ENCODE measurements at places on chromosomes 6 and 20.

DNA sequence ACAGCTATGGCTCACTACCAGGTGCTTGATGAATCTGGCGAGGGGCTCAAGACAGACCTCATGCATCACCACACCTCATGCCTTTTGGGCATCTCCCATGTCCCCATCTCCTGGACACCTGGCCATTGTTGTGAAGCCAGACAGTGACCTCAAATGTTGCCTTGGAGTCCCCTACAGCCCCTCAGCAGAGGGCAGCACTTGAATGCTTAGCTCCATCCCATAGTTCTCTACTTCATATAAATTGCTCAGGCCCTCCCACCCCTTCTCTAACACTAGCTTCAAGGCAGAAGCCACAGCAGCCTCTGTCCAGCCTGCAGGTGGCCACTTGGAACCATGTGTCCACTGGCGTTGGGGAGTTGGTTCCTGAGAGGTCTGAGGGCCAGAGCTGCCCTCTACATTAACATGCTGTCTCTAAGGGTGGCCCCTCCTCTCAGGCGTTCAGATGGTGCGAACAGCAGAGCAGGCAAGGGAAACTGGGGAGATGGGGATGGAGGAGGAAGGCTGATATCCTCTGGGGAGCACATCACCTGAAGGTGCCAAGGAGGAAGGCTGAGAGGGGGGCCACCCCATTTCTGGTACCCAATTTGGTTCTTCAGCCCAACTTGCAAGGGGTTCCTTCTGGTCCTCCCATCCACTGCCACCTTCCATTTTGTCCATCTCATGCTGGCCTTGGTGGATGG is 31.3 kb downstream of the MOCS1 start:
- DNase-seq: no peak

DNA sequence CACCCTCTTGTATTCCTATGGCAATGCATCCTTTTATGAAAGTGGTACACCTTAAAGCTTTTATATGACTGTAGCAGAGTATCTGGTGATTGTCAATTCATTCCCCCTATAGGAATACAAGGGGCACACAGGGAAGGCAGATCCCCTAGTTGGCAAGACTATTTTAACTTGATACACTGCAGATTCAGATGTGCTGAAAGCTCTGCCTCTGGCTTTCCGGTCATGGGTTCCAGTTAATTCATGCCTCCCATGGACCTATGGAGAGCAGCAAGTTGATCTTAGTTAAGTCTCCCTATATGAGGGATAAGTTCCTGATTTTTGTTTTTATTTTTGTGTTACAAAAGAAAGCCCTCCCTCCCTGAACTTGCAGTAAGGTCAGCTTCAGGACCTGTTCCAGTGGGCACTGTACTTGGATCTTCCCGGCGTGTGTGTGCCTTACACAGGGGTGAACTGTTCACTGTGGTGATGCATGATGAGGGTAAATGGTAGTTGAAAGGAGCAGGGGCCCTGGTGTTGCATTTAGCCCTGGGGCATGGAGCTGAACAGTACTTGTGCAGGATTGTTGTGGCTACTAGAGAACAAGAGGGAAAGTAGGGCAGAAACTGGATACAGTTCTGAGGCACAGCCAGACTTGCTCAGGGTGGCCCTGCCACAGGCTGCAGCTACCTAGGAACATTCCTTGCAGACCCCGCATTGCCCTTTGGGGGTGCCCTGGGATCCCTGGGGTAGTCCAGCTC is 292.1 kb downstream of the ESR1 start:
- no peak for DNase-seq

DNA sequence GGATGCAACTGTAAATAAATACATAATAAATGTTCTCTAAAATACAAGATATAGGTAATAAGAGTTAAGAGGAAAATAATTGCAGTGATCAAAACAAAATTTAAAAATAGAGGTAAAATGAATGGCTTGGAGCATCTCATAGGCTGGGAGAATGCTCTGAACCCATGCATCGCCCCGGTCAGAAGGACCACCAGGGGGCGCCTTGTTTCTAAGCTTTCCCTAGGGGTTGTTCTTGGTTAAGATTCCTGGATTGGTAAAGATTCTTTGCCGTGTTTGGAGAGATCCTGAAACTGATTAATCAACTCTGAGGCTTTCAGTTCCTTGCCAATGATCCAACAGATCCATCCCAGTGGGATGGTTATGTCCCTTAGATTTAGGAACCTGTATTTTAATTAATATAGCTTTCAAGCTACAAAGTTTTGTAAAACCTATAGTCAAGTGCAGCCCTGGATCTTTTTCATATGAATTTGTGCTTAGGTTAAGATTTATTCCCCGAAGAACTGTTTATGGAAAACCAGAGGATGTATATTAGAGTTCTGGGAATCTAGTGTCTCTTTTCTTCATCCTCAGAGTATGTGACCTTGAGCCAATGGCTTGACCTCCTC is 45.3 kb upstream of the PRELID3B start:
- peak; percentile 74 for DNase-seq

GRCh38 chr20:62224113-62224855 is 4.2 kb upstream of the HRH3 start:
- DNase-seq: no peak

- no peak for DNase-seq
Measured at GRCh38 chr6:7164536-7165001, 56.8 kb downstream of the RREB1 start.

GRCh38 chr6:143052282-143052681 is 8.4 kb upstream of the AIG1 start:
- no peak for DNase-seq

DNA sequence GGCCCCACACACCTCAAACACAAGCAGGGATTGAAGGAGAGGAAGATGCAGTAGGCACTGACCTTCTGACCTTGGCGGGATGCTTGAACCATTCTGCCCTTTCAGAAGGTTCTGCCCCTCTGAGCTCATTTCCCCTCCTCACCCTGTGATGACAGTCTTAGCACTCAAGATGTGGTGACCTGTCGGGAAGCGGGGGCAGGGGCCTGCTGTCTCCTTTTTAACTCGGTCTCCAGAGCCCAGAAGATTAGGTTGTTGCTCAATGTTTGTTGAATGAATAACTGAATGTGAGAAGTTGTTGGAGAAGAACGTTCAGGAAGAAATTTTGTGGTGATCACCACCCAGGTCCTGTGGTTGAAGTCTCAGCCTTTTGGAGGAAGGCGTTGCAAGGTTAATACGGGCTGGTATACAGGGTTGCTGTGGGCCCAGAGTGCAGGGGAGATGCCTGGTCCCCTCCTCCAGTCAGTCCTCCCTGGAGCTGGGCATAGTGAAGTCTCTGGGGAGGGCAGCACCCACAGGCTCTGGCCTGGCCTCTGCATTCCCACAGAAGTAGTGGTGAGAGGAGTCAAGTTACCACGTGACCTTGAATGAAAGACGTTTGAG is 49.7 kb upstream of the FUCA2 start:
- no peak for DNase-seq

- DNase-seq: no peak
Measured at GRCh38 chr6:142906945-142907470, 38.0 kb downstream of the HIVEP2 start.

DNA sequence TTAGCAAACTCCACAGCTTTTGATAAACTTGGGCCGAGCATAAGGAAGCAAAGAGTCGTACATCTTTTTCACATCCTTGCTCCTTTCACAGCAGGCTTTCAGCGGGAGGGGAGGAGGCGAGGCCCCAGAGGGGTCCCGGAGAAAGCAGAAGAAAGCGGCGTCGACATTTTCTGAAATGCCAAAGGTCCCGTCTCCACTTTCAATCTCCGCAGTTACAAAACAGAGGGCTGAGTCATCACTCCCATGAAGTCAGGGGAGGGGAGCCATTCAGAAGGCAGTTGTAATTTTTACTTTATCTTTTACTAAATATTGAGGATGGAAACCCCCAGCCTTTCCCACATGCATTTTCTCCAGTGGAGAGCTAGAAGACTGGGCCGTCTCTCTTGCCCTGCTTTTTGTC is 174.2 kb upstream of the THBS2 start:
- no peak for DNase-seq

GRCh38 chr20:20051767-20052073 is 546 bp downstream of the CRNKL1 start:
- DNase-seq: no peak

DNA sequence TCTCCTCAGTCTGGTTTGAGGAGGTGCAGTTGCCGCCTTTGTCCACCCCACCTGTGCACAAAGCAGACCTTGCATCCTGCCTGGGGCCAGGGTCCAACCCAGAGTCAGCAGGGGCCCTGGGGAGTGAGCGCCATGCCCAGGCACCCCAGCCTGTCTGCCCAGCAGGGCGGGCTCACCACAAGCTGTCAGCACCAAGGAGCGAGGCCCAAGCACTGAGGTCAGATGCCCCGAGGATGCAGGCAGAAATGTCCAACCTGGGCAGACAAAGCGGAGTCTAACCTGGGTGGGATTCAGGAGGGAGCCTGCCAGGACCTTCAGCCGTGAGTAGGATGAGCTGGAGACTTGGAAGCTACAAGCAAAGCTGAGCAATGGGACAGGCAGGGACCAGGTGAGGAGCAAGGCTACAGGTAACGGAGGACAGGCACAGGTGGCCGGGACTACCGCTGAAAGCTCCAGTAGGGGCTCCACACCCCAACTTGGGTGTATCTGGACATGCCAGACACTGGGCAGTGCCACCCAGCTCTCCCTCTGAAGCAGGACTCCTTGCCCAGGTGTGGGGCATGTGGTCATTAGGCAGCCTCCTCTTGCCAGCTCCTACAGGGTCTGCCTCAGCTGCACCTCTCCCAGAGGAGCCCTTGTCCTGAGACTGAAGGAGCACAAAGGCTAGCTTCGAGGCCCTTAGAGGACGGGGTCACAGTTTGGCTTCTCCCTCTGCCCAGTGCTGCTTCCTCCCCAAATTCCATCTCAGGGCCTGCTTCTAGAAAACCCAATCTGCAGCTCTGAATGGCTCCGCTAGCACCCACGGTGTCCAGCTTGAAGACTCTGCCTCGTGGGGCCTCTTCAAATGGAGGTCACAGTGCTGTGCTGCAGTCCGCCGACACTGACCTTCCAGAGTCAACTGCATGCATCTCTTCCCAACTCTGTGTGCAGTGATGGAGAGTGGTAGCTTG is 210.6 kb upstream of the CDYL start:
- no peak for DNase-seq

GRCh38 chr20:31515775-31516107 is 1.5 kb downstream of the HM13 start:
- DNase-seq: no peak

- no peak for DNase-seq
Measured at GRCh38 chr6:105401247-105402089, 1.4 kb downstream of the PREP start.

DNA sequence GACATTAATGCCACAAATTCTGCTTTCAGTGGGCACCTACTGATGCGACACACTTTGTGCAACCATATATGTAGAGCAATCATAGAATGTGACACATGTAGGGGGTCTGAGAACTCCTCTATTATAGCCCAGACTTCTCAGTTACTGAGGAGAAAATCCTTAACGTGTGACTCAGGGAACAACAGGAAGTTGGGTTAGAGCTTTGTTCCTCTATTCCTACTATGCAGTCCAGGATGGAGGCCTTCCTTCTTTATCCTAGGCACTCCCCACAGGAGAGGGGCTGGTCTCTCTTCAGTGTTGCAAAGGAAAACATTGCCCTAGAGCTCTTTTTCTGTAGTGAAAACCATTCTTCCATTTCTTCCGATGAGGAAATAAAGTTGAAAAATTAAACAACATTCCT is 39.6 kb upstream of the RCAN2 start:
- no peak for DNase-seq
